Lower lobe of right lung (tissue), 2 donors: ENCODE measurements at places on chromosomes 12 and 14. TPM values are rescaled to one million over a fixed set of nuclear protein-coding genes. Genes with fewer than 3 reads are reported as not detected.

Gene ESPL1
- 2.2 TPM for total RNA-seq

Gene ALDH1L2
- 9.7 TPM for total RNA-seq

Gene RACGAP1
- total RNA-seq = 13.7 TPM

Gene SGPP1
- total RNA-seq = 20.8 TPM

Gene CISTR
- total RNA-seq = not detected

Gene PCED1B
- 13.4 TPM for total RNA-seq

Gene DLK1
- total RNA-seq = not detected

Gene SMCO2
- 0.47 TPM for total RNA-seq

Gene SLC7A8
- 36.8 TPM for total RNA-seq

Gene COCH
- 0.50 TPM for total RNA-seq

Gene GYS2
- total RNA-seq = not detected

Gene KRT82
- not detected for total RNA-seq

Gene ARHGEF25
- 11.5 TPM for total RNA-seq

Gene KLRC2
- total RNA-seq = not detected

Gene FBXL14
- 16.6 TPM for total RNA-seq

Gene FAM234B
- total RNA-seq = 7.5 TPM

Gene CCDC197
- not detected for total RNA-seq

Gene RASAL1
- total RNA-seq = 0.41 TPM

Gene KLRK1
- 7.5 TPM for total RNA-seq

Gene NAB2
- total RNA-seq = 28.9 TPM

Gene A2M
- 1,832 TPM for total RNA-seq

Gene TPCN1
- total RNA-seq = 68.1 TPM

Gene MYH6
- total RNA-seq = 0.62 TPM

Gene RD3L
- total RNA-seq = not detected

Gene SDSL
- total RNA-seq = 12.8 TPM

Gene MMP17
- 2.5 TPM for total RNA-seq

Gene CLEC6A
- 3.4 TPM for total RNA-seq

Gene OR6S1
- total RNA-seq = not detected

Gene FAM181A
- total RNA-seq = 6.4 TPM

Gene KLRB1
- 4.3 TPM for total RNA-seq

Gene VASH1
- 51.7 TPM for total RNA-seq

Gene ARL6IP4
- total RNA-seq = 139 TPM

Gene GPRC5D
- not detected for total RNA-seq

Gene COL2A1
- not detected for total RNA-seq

Gene MYL2
- total RNA-seq = not detected

Gene RDH16
- total RNA-seq = 0.53 TPM

Gene OR4K5
- total RNA-seq = not detected

Gene GALNT6
- 24.0 TPM for total RNA-seq

Gene RNASE4
- total RNA-seq = 41.0 TPM

Gene KRT85
- total RNA-seq = not detected

Gene SERPINA1
- total RNA-seq = 994 TPM

Gene KERA
- total RNA-seq = not detected

Gene TECPR2
- total RNA-seq = 23.2 TPM

Gene LGR5
- total RNA-seq = 1.2 TPM

Gene GRIP1
- 4.3 TPM for total RNA-seq

Gene STYK1
- total RNA-seq = 0.53 TPM

Gene CPNE6
- total RNA-seq = not detected

Gene RDH11
- total RNA-seq = 50.4 TPM

Gene FOXN4
- total RNA-seq = not detected

Gene VWF
- total RNA-seq = 468 TPM

Gene PLEKHD1
- 0.47 TPM for total RNA-seq

Gene MAP3K9
- total RNA-seq = 9.4 TPM

Gene GZMH
- 7.5 TPM for total RNA-seq
